Activated CD8-positive, alpha-beta memory T cell treated with anti-CD3 and anti-CD28 coated beads for 48 hours (primary cell): ENCODE measurements at places on chromosomes 7 and 10.

DNA sequence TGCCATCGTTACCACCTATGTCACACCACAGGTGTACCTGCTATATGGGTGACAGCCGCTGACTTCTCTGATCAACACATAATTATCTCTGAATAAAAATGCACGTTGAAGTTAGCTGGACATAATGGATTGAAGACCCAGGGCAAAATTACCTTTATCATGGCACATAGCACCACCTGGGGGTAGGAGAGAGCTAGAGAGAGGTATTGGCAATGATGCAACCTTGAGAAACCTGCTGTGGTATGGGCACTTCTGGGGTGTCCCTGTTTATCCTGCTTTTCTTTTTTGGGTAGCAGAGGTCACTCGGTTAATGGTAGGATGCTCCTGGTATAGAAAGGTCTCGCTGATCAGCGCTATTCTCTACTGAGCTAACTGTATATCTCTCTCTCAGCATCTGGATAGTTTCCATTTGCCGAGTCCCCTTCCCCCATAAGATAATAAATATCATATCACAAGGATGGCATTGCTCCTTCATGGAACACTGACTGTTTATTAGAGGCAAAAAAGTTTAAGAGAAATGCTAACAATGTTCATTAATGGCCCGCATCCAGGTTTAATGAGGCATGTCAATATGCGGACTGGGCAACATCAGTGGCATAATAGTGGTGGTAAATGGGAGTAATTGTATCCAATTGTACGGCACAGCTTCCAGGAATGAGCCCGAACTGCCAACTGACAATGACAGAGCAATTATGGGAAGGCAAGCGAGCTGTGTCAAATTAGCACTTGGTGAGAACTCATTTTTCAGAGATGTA, 323.1 kb downstream of the TFEC start:
- DNase-seq, result no peak

GRCh38 chr7:38000272-38000671, 79.8 kb downstream of the EPDR1 start:
- DNase-seq, result no peak

- DNase-seq, result no peak
These were observed 194.4 kb downstream of the NSUN6 start for GRCh38 chr10:18456984-18457383.

DNA sequence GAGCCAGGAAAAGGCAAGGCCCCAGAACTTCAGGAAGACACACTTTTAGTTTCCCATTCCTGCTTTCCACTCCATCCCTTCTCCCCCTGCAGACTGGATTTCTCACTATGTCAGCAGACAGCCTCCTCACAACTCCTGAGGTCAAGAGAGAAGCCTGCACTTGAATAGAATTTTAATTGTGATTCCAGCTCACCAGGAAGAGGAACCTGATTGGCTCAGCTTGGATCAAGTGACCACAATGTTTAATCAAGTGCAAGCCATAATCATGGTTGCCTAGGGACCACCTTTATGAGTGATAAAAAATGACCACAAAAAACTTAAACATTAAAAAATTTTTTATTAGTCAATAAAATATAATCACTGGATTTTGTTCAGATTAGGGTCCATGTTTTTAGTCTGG, 244.7 kb upstream of the RHOBTB1 start:
- DNase-seq, result no peak

GRCh38 chr7:66119245-66119850, 4.7 kb downstream of the CRCP start:
- DNase-seq, result no peak

GRCh38 chr7:132533916-132534315, 42.4 kb downstream of the PLXNA4 start:
- DNase-seq, result no peak

DNA sequence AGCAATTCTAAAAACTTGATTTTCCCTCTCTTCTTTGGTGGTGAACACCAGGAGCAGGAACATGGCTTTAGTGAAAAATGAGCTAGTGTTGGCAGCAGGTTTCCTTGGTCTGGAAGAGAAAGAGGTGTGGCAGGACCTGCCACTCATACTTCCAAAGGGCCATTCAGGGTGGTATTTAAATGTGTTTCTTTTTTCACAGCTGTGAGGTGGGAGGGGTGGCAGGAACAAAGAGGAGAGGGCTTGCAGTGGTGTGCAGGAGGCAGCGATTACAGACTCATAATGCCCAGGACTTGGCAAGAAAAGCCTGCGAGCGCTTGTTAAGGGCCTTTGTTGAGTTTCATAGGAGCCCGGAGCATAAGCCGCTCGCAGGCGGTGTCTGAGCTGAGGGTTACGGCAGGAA, 36.8 kb downstream of the WIPF3 start:
- no peak for DNase-seq

DNA sequence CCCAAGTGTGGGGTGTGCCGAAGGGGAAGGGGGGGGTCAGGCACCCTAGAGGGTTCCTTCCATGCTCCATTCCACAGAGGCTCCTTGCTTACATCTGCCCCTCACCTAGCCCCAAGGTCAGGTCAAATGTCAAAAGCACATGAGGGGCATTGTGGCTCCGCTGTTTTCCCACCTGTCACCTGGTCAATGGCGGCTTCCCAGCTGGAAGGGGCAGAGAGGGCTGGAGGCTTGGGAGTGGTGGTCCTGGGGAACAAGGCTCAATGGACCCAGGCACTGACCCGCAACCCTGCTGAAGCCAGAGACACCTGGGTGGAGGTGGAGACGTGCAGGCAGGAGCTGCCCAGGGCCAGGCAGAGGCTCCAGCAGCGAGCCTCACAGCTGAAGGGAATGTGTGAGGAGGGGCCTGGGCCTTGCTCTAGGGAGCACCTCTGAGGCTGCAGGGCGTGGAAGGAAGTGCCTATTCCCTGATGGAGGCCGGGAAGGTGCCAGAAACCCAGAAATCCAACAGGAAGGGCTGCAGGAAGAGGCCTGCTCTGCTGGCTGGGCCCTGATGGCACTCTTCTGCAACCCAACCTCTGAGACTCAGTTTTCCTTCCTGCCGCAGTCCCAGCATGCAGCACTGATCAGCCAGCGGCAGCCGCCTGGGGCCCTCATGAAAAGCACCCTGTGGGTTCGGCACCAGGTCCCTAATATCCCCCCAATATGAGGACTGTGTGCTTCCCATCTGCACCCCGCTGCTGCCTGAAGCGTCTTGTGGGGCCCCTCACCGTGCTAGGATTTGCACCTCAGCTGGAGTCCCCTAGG, 16.0 kb downstream of the RASGEF1A start:
- DNase-seq, result no peak

GRCh38 chr7:36949711-36950600, 225.7 kb upstream of the AOAH start:
- no peak for DNase-seq

DNA sequence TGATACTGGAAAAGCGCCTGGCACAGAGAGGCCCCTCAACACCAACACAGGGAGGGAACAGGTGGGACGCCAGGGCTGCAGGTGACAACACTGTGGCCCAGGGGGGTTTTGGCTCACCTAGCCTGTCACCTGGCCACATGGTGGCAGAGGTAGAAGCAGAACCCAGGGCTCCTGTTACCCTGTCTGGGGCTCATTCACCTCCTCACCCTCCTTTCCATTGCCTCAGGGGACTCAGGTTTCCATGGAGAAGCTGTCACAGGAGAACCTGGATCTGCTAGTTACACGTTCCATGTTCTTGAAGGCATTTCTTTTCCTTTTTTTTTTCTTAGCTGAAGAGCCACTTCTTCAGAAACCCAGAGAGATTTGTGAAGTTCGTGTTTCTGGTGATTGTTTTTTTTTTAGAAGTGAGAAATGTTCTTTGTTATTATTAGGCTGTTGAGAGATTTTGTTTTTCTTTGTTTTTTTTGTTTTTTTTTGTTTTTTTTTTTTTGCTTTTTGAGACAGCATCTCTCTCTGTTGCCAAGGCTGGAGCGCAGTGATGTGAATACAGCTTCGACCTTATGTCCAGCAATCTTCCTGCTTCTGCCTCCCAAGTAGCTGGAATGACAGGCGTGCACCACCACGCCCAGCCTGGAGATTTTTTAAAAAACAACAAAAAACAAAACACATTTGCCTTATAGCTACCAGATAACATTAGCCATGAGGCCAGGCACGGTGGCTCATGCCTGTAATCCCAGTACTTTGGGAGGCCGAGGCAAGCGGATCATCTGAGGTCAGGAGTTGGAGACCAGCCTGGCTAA, 16.0 kb downstream of the DENND2A start:
- DNase-seq, result no peak

DNA sequence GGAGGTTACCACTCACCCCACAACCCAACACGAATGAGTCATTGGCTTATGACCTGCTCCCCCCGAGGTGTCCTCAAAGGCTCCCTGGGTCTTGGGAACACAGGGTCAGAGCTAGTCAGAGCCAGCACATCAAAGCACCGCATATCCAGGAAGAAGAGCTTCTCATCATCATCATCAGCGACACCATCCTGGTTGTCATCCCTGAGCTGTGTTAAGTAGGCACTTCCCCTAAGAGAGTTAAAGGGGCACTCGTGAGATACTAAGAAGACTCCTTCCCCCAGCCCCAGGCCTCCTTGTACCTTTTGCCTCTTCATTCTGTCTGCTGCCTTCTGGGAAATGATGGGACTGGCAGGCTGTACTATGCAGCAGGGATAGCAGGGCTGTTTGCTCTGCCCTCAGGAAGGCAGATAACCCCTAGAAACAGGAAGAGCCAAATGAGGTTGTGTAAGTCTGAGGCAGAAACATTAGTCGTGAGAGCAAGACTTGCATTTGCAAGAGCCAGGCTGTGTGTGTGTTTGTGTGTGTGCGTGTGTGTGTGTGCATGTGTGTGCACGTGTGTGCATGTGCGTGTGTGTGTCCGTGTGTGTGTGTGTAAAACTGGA, 11.1 kb upstream of the CPA1 start:
- no peak for DNase-seq

DNA sequence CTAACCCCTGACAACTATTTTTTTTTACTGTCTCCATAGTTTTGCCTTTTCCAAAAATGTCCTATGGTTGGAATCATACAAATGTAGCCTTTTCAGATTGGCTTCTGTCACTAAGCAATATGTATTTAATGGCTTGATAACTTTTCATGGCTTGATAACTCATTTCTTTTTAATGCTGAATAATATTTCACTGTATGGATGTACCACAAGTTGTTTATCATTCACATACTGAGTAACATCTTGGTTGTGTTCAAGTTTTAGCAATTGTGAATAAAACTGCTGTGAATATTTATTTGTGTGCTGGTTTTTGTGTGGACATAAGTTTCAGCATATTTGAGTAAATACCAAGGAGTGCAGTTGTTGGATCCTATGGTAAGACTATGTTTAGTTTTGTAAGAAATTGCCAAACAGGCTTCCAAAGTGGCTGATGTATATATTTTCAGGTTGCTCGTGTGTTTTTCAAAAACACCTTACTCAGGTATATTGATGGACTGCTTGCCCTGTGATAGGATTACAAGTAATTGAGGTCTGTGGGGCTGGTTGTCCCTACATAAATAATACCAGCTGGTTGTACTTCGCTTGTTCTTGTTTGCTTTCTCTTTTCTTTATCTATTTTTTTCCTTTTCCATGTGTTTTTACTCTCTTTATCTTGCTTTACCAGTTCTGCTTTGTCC, 23.0 kb downstream of the NRF1 start:
- no peak for DNase-seq

DNA sequence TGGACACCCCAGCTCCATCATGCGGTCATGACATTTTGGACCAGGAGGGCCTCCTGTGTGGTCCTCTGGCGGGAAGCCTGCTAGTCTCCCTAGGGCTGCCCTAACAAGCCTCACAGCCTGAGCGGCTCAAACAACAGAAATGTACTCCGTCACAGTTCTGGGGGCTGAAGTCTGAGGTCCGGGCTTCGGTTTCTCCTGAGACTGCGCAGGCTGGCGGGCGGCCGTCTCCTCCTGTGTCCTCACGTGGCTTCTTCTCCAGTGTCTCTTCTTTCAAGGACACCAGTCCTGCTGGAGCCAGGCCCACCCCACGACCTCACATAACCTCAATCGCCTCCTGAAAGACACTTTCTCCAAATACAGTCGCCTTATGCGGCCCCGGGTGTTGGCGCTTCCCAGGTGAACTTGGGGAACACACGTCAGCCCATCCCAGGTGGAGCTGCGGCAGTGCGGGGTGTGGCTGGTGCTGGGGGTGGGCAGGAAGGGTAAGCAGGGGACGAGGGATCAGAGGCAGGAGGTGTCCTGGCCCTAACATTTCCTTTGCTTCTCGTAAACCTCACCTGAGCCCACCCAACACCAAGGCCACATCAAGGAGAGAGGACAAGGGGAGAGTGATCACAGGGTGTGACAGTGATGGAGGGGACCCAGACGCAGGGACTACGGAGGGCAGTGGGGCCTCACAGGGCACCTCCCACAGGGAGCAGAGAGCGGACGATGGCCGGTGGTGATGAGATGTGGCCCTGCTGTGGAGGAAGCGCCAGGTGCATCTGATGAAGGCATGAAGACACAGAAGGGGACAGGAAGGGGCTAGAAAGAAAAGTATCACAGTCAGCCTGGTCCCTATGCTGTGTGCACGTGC, 580.6 kb downstream of the PTPRN2 start:
- no peak for DNase-seq

DNA sequence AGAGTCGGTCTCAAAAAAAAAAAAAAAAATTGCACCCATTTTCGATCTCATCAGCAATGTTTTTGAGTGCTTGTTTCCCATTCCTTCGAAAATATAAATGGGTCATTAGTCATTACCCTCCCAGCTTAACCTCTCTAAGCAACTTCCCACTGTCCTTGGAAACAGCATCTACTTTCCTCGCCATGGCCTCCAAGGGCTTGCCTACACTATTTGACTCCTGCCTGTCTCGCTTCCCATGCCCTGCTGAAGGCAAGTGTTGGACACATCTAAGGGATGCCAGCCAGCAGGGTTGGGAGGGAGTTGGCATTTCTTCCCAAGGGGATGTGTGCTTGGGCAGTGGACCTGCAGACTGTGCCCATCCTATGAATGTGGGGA, 12.7 kb upstream of the RHBDD2 start:
- DNase-seq, result no peak

DNA sequence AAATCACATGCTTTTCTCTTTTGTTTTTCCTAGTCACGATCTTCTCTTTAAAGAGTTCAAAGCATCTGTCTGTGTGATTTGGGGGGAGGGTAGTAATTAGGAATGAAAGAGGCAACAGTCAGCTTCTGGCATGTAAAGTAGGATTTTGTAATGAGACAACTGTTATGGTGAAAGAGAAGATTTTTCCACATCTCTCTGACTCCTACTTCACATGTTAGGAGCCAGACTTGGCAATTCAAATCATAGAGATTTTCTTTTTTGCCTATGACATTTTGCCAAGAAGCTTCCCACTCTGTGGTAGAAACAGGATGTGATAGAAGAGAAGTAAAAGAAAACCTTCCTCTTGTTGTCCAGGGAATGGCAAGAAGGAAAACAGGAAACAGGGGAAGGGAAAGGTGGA, 38.3 kb upstream of the KLHL7 start:
- DNase-seq, result no peak

DNA sequence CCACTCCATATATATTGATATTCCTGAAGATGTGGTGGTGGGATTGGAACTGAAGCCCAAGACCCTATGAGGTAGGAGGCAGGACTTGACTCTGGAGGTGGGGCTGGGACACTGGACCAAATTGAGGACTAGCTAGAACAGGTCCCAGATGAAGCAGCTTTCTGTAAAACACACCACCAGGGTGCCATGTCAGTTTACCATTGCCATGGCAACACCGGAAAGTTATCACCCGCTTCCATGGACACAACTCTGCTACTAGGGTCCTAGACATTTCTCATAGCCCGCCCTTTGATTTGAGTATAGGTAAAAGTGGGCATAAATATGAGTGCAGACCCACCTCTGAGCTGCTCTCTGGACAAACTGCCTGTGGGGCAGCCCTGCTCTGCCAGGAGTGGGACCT, 490.5 kb upstream of the PFKP start:
- DNase-seq, result no peak

- DNase-seq, result no peak
These were observed 148.2 kb upstream of the WNT16 start for GRCh38 chr7:121180436-121181063.

- no peak for DNase-seq
These were observed 443.0 kb upstream of the MGMT start for GRCh38 chr10:129024046-129024445.
